Bronchial smooth muscle cell (primary cell): ENCODE measurements at places on chromosomes 2 and 18. TPM values are rescaled to one million over a fixed set of nuclear protein-coding genes. Genes with fewer than 3 reads are reported as not detected.

Gene OTOS
- not detected in 2 replicates for total RNA-seq

Gene UGT1A8
- total RNA-seq = not detected in 2 replicates

Gene SGO2
- 0.94 and 2.8 TPM in 2 replicates for total RNA-seq

Gene LOXHD1
- total RNA-seq = not detected in 2 replicates

Gene RAD51AP2
- not detected in 2 replicates for total RNA-seq

Gene TCF7L1
- 1.5 and 2.4 TPM in 2 replicates for total RNA-seq

Gene CNGA3
- total RNA-seq = 0.16 TPM in 1 of 2 replicates, not detected in the other

Gene LYPD6
- under 0.01 TPM in 1 of 2 replicates, not detected in the other for total RNA-seq

Gene ITGB1BP1
- total RNA-seq = 17.3 and 51.4 TPM in 2 replicates

Gene PCARE
- not detected in 2 replicates for total RNA-seq

Gene SCYGR6
- total RNA-seq = not detected in 2 replicates

Gene TEKT4
- total RNA-seq = not detected in 2 replicates

Gene EMILIN1
- total RNA-seq = 257 and 364 TPM in 2 replicates

Gene KCNK3
- total RNA-seq = under 0.01 TPM in 1 of 2 replicates, not detected in the other

Gene RAB6D
- total RNA-seq = under 0.01 TPM in 2 replicates

Gene MBD5
- total RNA-seq = 18.5 and 21.3 TPM in 2 replicates

Gene COLEC11
- not detected in 2 replicates for total RNA-seq

Gene CLEC4F
- not detected in 2 replicates for total RNA-seq

Gene DUSP19
- total RNA-seq = 3.0 and 4.1 TPM in 2 replicates

Gene SIGLEC15
- 1.2 and 3.2 TPM in 2 replicates for total RNA-seq

Gene ASXL3
- total RNA-seq = under 0.01 and 0.69 TPM in 2 replicates

Gene NDUFB3
- total RNA-seq = 121 and 146 TPM in 2 replicates

Gene BOLL
- total RNA-seq = not detected in 2 replicates

Gene PSMA8
- total RNA-seq = not detected in 2 replicates

Gene TRIB2
- 12.3 and 24.7 TPM in 2 replicates for total RNA-seq

Gene HOXD11
- total RNA-seq = not detected in 2 replicates

Gene AMER3
- total RNA-seq = under 0.01 TPM in 1 of 2 replicates, not detected in the other

Gene PDCD1
- not detected in 2 replicates for total RNA-seq

Gene SGPP2
- under 0.01 TPM in 1 of 2 replicates, not detected in the other for total RNA-seq

Gene IL18RAP
- not detected in 2 replicates for total RNA-seq

Gene ANO7
- 0.09 and 0.63 TPM in 2 replicates for total RNA-seq

Gene ZBTB7C
- total RNA-seq = under 0.01 TPM in 1 of 2 replicates, not detected in the other

Gene DIPK1C
- total RNA-seq = not detected in 2 replicates

Gene PAX8
- 0.43 and 0.79 TPM in 2 replicates for total RNA-seq

Gene KCNJ3
- total RNA-seq = not detected in 2 replicates

Gene HK2
- total RNA-seq = 16.9 and 20.6 TPM in 2 replicates

Gene CCDC68
- total RNA-seq = under 0.01 and 6.9 TPM in 2 replicates

Gene MROH2A
- under 0.01 TPM in 1 of 2 replicates, not detected in the other for total RNA-seq

Gene VAMP5
- total RNA-seq = 32.5 and 62.6 TPM in 2 replicates

Gene NETO1
- 0.16 TPM in 1 of 2 replicates, not detected in the other for total RNA-seq

Gene CPLX4
- not detected in 2 replicates for total RNA-seq

Gene FZD7
- total RNA-seq = 30.3 and 71.2 TPM in 2 replicates

Gene CPS1
- 9.1 and 34.6 TPM in 2 replicates for total RNA-seq

Gene PLCD4
- total RNA-seq = 6.1 and 7.6 TPM in 2 replicates

Gene PARD3B
- total RNA-seq = 6.6 and 17.0 TPM in 2 replicates

Gene PRSS56
- not detected in 2 replicates for total RNA-seq

Gene PDE1A
- total RNA-seq = 6.5 and 27.9 TPM in 2 replicates

Gene LRP1B
- under 0.01 TPM in 1 of 2 replicates, not detected in the other for total RNA-seq

Gene SNORC
- 0.52 and 0.79 TPM in 2 replicates for total RNA-seq

Gene INPP5D
- 0.86 and 1.3 TPM in 2 replicates for total RNA-seq

Gene NR4A2
- 0.09 and 0.32 TPM in 2 replicates for total RNA-seq

Gene CROCC2
- 0.26 and 0.63 TPM in 2 replicates for total RNA-seq

Gene ST8SIA3
- total RNA-seq = under 0.01 TPM in 1 of 2 replicates, not detected in the other

Gene RIT2
- not detected in 2 replicates for total RNA-seq

Gene LOXL3
- 23.6 and 30.0 TPM in 2 replicates for total RNA-seq
